ENCODE measurements at places on chromosomes 7 and 10.

DNA sequence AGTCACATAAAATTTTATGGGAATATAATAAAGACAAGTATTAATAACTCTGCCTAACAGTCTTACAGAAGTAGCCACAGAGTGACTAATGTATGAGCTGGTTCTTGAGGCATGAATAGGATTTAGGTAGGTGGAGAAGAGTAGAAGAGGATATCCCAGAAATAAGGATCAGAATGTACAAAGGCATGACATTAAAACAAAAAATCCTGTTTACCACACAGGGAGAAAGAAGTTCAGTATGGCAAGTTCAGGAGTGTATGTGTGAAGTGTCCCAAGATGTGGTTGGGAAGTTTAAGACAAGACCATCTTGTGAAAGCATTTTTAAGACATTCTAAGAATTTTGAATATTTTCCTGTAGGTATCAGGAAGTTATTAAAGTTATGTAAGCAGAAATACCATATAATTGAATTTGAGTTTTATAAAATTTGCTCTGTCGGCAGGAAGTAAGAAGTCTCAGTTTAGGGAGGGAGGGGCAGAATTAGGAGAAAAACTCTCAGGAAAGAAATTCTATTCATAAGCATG lies 64.7 kb upstream of the CAV2 start:
- no peak for DNase-seq

DNA sequence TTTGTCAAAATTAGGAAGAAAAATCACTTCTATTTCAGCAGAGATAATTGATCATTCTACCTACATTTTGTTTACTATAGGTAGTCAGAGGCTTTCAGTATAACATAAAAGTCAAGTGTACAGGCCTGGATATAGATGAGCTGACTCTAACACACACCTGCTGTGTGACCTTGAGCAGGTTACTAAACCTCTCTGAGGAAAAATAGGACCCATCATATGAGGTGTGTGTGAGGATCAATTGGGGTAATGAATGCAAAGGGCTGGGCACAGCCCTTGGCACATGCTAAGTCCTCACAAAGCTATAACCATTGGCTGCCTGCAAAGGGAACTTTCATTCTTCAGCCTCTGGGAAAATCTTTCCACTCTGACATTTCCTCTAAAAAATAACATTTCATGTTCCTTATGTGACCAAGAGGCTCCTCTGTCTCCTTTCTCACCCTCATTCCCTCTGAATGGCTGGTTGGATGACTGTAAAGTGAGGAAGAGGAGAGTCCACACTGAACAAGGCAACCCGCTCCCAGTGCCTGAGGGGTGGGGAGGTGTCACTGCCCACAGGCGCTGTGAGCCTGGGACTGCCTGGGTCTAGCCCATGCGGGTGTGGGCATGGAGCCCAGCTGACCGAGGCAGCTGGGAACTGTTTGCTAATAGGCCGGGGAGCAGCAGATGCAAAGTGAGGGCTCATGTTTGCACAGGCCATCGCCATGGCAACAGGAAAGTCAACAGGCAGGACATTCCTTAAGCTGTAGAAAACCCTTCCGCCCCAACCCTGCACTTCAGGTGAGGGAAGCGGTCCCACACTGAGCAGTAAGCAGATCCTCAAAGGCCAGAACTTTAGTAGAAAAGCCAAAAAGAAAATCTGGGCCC lies 36.8 kb downstream of the MYOF start:
- no peak for DNase-seq

DNA sequence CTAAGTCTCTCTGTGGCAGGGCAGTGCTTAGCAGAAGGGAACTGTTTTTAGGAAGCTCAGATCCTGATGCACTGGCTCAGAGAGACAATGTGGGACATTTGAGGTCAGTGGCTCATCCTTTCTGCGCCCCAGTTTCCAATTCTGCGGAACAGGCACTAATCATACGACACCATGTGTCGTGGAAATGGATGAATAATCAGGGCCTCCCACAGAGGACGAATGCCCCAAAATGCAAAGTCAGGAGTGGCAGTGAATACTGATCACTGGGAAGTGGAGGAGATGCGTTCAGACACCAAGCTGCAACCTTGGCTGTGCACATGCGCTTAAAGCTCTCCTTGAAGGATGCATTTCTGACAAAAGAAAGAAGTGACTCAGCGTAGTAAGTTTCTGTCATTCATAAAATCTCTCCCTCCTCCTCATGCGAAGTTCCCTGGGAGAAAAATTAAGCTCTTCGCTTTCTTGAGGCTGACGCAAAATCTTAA lies 21.9 kb upstream of the ECHDC3 start:
- peak; percentile 30 for DNase-seq

DNA sequence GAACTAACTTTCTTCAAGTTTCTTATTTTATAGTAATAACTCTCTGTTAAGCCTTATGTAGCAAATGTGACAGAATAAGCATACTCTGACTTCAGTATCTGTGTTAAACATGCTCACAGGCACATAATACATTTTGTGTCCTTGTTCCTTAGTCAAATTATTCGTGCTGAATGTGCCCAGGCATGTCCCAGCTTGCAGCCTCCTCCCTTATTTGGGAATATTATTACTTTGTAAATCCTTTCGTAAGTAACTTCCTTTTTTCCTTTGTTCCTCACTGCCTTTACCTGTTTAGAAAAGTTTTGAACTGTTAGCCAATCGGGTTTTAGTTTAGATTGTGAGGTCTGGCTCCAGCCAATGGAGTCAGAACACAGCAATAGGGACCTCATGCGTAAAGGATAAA lies 46.9 kb downstream of the GALNT11 start:
- DNase-seq, result no peak

DNA sequence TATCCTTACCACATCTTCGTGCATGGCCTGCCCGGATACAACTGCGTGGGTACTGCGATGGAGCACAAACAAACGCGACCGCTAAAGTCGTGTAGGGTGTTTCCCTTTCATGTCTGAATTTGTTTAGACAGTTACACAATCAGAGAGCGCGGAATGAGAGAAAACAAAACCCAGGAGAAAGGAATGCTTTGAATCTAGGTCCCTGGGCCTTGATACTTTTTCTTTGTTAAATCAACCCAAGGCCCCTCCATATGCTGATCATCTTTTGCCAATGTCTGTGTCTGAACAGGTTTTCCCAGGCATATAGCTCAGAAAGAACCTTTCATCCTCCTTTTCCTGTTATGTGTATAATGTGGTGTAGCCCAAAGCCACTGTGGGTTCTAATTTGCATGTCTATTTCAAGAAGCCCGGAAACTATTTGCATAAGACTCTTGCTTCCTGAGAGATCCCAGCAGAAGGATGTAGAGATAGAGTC lies 145.8 kb downstream of the FRMD4A start:
- no peak for DNase-seq

- peak; percentile 28 for DNase-seq
These were observed at the start of gene TET1 for GRCh38 chr10:68560186-68560942. Gene TET1 (plus strand): TSS chr10:68560337. CDS start chr10:68572339, 12,002 bp downstream.

- DNase-seq, result no peak
These were observed 6.2 kb upstream of the TSPAN15 start for GRCh38 chr10:69445041-69445440.

DNA sequence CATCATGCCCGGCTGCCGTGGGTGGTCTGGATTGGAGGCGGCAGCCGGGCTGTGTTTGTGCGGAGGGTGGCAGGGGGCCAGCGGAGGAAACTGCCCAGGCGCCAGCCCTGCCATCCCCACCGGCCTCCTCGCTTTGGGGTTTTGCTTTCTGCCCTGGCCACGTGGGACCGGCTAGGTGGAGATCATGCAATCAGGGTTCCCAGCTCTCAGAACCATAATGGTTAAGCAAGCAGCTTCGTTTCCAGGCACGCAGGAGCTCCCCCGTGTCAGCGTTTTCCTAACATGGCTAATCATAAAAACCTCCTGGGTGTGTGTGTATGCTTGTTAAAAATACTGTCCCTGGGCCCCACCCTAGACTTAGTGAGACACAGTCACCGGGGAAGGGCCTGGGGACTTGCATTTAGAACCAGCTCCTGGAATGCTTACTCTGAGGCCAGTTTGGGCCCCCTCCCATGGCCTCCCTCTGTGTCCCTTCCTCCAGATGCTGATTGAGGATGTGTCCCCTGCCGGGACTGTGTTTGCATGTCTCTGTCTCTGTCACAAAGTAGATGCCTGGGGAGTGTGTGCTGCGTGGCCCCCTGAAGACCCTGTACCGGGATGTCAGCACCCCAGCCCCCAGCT lies 119.3 kb downstream of the CUX1 start:
- no peak for DNase-seq

DNA sequence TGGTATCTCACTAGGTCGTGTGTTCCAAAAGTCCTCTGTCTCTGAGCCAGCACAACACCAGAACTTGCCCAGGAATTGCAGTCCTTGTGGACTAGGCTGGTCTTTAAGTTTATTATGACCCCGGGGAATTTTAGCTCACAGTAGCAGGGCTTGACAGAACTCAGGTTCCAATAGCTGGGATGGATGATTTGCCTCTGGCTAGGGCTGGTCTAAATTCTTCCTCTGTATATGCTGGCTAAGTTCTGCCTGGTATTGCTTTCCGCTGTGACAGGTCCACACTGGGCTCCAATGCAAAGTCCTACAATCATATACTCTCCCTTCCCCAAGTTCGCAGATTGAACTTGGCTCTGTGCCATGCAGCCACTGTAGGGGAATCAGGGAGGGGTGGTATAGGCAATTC lies 52.5 kb downstream of the FAS start:
- no peak for DNase-seq

- DNase-seq, result peak; percentile 5
These were observed 89.7 kb downstream of the POLR1F start for GRCh38 chr7:19619122-19619521.

- DNase-seq, result no peak
These were observed 132.9 kb downstream of the FAM204A start for GRCh38 chr10:118209215-118209614.

GRCh38 chr10:21285742-21286331 lies 239.6 kb downstream of the SKIDA1 start:
- DNase-seq, result no peak

DNA sequence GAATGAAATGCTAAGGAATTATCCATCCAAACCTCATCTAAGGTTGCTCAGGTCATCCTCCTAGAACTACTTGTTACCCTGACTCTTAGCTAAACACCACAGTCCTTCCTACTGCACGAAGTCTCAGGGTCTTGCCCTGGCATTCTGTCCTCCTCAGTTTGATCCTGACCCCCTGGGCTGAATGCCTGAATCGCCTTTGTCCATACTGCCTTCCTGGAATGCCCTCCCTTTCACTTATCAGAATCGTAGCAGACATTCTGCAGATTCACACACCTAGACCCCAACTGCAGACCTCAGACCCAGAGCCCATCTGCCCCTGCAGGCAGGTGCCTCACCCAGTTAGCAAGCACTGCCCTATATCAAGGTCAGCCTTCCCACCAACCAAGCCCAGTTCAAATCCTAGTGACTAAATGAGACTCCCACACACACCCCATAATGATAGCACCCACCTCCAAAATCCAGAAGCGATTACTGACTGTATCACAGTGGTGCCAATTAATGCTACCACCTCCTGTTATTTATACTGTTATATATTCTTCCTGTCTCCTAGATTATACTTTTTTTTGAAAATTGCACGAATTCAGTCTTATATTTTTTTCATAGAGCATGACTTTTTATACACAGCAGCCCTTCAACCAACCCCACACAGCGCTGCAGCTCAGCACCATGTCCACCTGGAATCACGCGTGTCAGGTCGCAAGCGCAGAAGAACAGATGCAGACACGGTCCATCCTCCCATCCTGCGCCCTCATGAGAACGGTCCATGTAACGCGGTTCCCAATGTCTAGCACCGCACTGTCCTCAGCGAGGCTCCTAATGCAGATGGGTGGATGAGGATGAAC lies 3.7 kb downstream of the PARD3 start:
- DNase-seq, result no peak

DNA sequence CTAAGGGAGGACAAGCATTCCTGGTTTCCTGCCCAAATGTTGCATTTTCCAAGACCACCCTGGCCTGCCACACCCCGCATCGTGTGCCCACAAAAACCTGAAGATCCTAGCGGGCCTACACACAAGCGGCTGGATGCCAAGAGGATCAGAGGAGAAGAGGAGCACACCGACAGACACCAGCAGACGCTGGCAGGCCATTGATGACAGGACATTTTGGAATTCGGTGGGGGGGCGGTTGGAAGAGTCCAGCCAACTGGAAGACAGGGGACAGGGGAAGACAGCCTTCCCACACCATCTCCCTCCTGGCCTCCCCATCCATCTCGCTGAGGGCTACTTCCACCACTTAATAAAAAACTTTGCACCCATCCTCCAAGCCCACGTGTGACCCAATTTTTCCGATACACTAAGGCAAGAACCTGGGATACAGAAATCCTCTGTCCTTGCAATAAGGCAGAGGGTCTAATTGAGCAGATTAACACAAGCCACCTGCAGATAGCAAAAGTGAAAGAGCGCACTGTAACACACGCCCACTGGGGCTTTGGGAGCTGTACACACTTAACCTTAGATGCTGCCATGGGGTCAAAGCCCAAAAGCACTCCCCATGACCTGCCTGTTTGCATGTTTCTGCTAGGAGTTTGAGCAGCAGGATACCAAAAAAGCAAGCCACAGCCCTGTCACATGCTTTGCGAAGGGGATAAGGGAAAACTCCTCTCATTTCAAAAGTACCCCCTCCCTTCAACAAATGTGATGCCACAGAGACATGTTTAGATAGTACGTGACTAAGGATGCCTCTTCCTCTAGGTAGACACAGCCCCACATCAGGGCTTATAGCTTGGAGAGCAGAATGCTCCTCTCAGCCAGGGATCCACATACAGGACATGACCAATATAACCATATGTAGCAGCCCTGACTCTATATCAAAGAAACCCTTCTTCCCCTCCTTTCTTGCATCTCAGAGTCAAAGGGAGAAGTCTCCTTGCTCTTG lies 13.4 kb upstream of the SMNDC1 start:
- no peak for DNase-seq

- DNase-seq, result no peak
These were observed 39.4 kb upstream of the SLC25A13 start for GRCh38 chr7:96361116-96361857.

DNA sequence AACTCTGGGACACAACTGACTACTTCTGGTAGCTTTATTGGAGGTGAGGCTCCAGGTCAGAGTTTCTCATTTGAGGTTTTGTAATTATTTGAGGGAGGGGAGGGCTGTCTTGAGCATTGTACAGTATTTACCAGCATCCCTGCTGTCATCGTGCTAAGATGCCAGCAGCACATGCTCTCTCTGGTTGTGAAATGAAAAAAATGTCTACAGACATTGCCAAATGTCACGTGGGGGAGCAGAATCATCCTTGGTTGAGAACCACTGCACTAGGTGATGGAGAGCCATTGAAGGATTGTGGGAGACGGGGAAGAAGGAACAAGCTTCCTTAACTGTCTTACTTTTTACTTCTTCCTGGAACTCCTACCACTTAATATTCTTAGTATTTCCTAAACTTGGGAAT lies 5.0 kb downstream of the SEPTIN7 start:
- peak; percentile 46 for DNase-seq

GRCh38 chr10:89309156-89310055 lies 7.6 kb downstream of the IFIT2 start:
- DNase-seq, result no peak

DNA sequence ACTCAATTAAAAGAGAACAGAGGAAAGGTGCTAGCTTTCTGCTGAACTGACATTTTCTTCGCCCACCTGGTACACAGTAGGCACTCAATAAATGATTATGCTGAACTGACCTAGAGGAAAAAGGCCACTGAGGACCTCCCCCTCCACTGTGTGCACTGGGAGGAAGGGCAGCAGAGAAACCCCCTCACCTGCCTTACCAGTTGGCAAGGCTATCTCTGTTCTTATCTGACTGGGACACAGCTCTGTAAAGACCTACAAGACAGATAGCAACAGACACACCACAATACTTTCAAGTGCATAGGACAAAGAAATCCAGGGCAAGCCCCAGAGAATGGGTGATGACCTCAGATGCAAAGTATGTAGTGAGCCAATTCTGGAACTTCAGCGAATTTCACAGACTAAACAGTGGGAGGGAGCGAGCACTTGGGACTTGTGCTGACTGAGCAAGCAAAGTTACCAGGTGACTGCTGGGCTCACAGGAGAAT lies 30.4 kb downstream of the PDLIM1 start:
- DNase-seq, result no peak

Measured in HL-60 (cell line).